Kidney (tissue), 22 donors: ENCODE measurements at places on chromosomes 4 and X. TPM values are rescaled to one million over a fixed set of nuclear protein-coding genes. Genes with fewer than 3 reads are reported as not detected.

DNA sequence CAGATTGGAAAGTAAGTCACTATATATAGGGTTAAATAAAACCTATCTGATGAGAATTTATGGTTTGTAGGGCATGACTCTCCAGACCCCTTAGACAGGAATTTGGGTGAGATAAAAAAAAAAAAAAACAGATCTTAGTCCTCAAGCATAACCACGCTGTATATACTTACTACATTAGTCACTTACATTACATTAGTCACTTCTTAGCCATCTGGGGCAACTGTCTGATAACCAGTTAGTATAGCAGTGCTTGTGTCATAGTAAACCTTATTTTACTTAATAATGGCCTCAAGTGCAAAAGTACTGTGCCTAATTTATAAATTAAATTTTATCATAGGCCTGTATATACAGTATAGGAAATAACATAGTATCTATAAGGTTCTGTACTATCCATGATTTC, 60.2 kb upstream of the RPS6KA6 start:
- H3K4me1 ChIP-seq, result no peaks in the 10 kb centered on the region
- H3K27me3 ChIP-seq, result no peaks in the 10 kb centered on the region
- no peaks in the 10 kb centered on the region for H3K36me3 ChIP-seq
- no peak overlapping the region for H3K27ac ChIP-seq
- no peak overlapping the region for H3K4me3 ChIP-seq
- DNase-seq, result no peak

DNA sequence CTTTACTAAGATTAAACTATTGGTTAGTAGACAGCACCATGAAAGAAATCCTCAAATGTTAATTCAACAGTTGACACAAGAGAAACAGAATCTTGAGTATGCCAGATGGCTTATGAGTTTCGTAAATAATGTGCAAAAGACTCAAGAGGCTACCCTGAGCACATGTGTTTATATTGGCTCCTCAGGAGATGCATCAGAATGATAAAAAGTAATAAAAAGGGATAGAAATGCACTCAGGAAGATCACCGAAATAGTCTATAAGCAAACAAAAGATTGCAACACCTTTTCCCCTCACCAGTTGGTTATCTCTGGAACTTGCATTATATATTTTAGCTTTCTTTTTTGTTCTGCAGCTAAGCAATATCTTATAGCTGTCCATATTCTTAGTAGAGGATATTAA, 84.4 kb downstream of the SCFD2 start:
- no peak overlapping the region for H3K27ac ChIP-seq
- no peaks in the 10 kb centered on the region for H3K4me1 ChIP-seq

- no peaks in the 10 kb centered on the region for H3K27me3 ChIP-seq
- DNase-seq, result no peak
These were observed 30.7 kb upstream of the PITX2 start for GRCh38 chr4:110653321-110654253.

DNA sequence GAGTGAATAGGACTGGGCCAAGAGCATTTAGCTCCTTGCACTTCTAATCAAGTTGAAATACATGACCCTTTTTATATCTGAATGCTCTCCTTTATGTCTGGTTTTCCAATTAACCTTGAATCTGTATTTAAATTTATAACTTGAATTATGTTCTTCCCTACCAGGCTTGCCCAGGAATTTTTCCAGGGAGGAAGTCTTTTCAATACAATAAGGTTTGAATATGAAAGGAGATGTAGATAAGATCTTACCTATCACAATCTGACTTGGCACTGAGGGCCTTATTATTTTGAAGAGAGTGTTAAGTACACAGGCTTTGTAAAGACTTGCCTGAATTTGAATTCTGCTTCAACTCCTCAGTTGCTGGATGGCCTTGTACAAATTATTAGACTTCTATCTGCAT, 555.7 kb downstream of the PCDH7 start:
- no peak for DNase-seq
- no peak overlapping the region for H3K4me3 ChIP-seq
- no peaks in the 10 kb centered on the region for H3K27me3 ChIP-seq
- no peaks in the 10 kb centered on the region for H3K4me1 ChIP-seq

GRCh38 chr4:8547912-8548730, 32.1 kb upstream of the GPR78 start:
- H3K4me3 ChIP-seq, result no peak overlapping the region
- H3K27ac ChIP-seq, result no peak overlapping the region
- H3K36me3 ChIP-seq, result no peaks in the 10 kb centered on the region

DNA sequence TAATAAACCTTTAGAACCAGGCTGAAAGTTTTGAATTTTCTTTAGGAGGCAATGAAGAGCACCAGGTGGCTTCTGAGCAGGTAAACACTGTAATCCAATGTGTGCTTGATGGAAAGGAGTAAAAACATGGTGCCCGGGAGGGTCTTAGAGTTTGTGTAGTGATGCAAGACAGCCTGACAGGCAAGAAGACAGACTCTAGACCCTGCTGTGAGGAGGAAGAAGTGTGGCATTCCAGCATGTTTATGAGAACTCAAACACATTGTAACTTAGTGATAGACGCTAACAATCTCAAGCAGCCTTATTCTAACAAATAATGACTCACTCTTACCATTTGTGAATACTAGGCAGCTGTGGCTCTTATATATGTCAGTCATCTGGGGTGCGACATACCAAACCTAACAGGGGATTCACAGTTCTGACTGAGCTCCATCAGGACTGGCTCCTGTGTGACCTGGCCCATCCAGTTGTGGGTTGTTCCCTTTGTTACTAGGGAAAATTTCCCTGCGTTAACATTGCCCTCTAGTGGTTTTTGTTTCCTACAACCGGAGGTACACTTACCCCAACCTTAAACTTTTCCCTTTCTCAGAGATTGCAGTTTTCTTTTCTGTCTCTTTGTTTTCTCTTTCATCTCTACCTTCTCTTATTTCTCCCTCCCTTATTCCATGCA, 53.8 kb downstream of the VSIG4 start:
- no peaks in the 10 kb centered on the region for H3K36me3 ChIP-seq
- no peak overlapping the region for H3K4me3 ChIP-seq
- DNase-seq, result peak; percentile 15
- no peaks in the 10 kb centered on the region for H3K27me3 ChIP-seq

The TASL gene
- 1.8 TPM for total RNA-seq

The NXF2B gene
- total RNA-seq, result 0.25 TPM

The SPACA5 gene
- not detected for total RNA-seq

The CENPVL2 gene
- total RNA-seq, result not detected
